Right atrium auricular region (tissue), 2 donors: ENCODE measurements at places on chromosomes 5 and 9. TPM values are rescaled to one million over a fixed set of nuclear protein-coding genes. Genes with fewer than 3 reads are reported as not detected.

SAXO1 gene
- total RNA-seq = not detected

DNA sequence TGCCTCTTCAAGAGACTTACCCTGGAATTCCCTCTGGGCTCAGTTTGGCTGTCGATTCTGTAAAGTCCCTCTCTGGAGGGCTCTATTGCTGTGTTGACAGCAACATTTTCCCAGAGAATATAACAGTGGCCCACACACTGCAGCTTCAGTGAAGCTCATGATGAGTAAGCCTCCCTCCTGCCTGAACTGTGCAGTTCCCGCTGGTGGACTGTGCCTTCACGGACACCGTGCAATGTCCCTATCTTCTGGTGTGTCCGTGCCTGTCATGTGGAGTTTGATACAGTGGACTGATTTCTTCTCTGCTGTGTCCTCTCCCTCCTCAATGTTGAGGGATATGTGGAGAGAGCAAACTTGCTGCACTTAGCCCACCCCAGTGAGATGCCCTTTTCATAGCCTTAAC, 109.0 kb downstream of the NTRK2 start:
- no peak for DNase-seq

INSL6 gene
- total RNA-seq = not detected

GRCh38 chr9:138021251-138022056, 143.9 kb downstream of the CACNA1B start:
- DNase-seq = peak; percentile 50

AGXT2 gene
- not detected for total RNA-seq

STPG3 gene
- total RNA-seq = not detected

DNA sequence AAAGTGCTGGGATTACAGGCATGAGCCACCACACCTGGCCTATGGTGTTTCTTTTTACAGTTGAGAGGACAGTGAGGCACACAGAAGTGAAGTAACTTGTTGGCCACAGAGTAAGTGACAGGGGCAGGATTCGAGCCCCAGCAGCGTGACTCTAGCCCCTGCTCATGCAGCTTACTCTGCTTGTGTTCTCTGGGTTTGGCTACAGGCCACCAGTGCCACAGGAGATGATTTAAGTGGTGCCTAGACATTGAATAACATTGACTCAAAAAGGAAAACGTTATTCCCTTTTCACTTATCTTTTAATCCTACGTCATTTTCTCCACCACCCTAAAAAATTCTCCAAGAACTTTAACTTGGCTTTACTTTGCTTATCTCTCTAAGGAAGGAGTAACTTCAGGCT, 61.4 kb downstream of the SNX24 start:
- no peak for DNase-seq

GRCh38 chr9:33908749-33909148, 91.8 kb downstream of the UBE2R2 start:
- no peak for DNase-seq

GRCh38 chr5:134106991-134107701, 7.3 kb upstream of the TCF7 start:
- DNase-seq = no peak

GRCh38 chr5:126680191-126680817, 79.6 kb downstream of the PHAX start:
- DNase-seq = no peak

DNA sequence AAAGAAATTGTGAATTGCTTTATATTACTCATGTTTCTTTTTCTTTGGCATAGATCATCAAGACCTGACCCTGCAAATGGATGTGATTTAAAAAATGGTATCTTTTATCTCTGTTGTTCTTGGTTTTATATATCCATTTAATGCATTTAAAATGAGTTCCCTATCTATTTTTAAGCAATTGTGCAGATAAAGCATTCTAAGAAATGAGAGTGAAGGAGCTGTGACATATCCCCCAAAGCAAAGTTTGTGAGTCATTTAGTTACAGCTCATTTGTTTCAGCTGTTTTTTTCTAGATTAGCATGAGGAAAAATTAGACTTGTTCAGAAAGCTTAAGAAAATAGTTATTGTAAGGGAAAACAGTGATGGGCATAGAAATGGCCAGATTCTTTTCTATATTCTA, 7.6 kb upstream of the ELOVL7 start:
- no peak for DNase-seq

TSSK1B gene
- total RNA-seq = not detected

SPATA6L gene
- total RNA-seq = 0.15 TPM

GRCh38 chr9:105047742-105048041, 119.7 kb upstream of the ABCA1 start:
- no peak for DNase-seq

GCNT4 gene
- total RNA-seq = 0.41 TPM

ZMYND19 gene
- 5.0 TPM for total RNA-seq

DNA sequence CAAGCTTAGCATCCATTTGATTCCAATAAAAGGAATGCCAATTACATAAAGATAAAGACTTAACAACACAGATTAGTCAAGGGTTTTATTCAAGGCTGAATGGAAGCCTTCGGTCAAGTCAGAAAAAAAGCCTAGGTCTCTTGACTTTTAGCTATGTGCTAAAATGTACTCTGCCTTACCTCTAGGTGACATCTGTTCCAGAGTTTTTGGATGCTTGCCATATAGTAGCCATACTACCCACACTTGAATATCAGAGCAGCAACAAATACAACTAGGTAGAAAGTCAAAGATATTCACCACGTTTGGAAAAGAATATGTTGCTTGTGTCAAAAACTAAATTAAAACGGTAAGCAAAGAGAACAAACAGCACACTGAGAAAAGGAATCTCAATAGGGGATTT, 484.7 kb downstream of the ELAVL2 start:
- no peak for DNase-seq
